ENCODE measurements at places on chromosomes 4 and X.

GRCh38 chrX:136168929-136169735 lies 21.8 kb downstream of the FHL1 start:
- DNase-seq, result peak; percentile 95

DNA sequence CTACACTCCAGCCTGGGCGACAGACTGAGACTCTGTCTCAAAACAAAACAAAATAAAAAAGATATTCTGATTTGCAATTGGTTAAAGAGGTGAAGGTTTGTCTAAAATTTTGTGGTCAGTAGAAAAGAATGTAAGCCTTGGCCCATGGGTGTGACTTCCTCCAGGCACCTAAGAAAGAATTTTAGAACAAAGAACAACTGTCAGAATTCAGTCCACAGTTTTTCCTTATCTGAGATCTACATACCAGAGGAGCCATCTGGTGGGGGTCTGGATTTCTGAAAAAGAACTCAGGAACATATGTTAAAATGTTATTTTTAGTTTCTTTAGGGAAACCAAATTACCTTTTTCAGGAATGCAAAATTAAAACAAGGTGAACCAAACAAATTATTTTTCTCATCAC lies 434.1 kb downstream of the ANKRD50 start:
- DNase-seq, result peak; percentile 17

DNA sequence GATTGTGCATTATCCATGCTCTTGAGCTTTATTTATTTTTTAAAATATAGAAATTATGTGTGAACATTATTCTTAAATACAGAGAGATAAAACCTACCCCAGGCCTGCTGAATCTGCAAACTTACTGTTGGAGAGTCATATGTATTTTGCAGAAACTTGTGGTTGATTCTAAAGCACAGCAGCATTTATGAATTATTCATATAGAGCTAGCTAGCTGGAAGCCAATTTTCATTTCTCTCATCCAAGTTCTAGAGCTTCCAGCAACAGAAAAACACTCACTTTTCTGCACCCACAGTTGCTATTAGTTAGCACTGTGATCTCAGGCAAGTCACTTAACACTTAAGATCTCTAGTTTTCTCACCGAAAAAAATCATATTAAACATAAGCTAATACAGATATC lies 479.5 kb upstream of the FAM47C start:
- DNase-seq, result no peak

DNA sequence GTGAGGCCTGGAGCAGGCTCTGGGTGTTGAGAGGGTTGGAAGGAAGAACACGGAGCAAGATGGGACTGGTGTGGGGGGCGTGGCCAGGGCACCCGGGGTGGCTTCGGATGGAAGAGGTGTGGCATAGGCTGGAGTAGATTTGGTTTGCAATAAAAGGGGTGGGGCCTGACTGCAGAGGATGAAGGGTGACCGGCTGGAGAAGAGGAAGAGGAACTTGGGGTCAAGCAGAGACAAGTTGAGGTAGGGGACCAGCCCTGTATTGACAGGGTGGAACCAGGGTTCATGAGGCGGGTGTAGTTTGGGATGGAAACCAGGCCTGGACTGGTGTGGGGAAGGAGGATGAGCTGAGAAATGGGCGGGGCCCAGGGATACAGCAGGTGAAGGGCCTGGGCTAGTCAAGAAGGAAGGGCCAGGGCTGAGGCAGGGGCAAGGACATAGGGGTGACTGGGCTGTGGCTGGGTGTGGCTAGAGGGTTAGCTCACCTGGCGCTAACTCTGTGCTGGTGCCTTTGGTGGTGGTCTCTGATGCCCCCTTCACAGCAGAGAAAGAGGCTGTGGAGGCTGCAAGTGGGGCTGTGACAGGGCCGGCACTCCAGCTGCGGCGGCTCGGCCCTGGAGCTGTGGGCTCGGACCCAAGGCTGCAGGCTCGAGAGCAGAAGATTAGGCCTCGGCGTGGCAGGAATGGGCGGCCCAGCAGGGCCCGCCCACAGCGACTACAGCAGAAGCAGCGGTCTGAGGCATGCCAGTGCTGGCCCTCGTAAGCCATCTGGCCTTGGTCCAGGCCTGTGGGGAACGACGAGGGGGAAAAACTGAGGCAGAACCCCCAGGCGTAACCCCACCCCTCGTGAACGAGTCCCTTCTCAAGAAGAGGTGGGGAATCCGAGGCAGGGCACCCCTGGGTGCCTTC lies 5.0 kb downstream of the PLP2 start:
- no peak for DNase-seq

DNA sequence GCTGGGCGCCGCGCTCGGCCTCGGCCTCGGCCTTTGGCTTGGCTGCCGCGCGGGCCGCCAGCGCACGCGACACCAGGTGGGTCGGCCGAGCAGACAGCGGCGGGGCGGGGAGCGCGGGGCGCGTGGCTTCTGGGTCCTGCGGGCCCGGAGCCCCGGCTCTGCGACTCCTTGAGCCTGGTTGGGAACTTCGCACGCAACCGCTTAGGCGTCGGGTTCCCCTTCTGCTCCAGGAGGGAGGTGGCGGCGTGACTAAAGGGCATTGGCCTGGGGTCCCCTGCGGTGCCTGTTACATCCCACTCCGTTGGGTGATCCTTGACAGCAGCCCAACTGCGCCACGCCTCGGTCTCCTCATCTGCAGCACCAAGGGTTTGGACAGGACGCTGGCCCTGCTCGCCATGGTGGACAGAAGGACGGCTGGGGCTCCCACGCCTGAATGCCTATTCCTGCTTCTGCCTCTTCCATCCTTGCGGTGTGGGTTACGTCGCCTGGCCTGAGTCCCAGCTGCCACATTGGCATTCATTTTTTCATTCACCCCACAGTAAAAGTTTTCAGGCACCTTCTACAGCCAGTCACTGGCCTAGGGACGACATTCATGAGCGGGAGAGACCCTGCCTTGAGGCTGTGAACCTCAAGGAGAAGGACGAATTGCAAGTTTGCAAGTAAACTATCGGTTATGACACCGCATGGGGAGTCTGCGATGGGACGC lies 631 bp downstream of the EVC start:
- peak; percentile 73 for DNase-seq

DNA sequence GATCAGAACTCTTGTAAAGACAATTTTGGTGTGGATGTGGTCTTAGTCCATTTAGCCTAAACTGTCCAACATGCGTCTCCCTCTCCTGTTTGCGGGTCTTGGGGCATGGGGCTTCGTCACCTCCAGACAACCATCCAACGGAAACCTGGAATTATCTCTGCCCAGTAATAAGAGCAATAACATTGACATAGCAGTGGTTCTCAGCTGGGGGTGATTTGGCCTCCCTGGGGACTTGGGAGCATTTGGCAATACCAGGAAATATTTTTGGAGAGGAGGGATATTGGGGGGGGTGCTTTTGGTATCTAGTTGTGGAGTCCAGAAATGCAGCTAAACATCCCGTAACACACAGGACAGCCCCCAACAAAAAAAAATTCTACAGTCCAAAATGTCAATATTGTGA lies 47.2 kb downstream of the SEL1L3 start:
- DNase-seq, result peak; percentile 89

DNA sequence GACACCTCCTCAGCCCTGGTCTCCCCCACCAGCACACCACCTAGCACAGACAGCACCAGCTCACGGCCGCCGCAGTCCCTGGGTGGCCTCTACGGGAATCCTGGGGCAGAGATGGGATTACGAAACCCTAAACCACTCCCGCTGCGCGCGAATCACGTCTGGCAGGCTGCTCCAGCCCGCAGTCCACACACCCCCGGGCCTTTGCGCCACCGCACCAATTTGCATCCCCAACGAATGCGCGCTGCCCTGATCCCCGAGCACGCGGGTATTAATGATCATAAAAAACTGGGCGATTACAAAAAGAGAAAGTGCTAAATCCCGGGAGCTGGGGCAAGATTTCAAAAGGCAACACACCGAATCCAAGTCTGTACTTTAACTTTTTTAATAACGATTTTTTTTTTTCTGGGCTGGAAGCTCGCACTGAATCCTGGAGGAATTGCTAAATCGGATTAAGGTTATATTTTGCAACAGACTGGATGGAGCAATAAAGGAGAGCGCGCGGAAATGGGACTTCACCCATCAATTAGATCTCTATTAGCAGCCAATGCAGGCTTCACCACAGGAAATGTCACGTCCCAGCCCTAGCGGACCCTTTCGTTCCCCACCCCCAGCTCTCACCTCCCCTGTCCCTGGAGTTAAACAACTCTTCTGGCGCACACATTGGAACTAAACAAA lies 69.8 kb upstream of the TMEM33 start:
- no peak for DNase-seq

DNA sequence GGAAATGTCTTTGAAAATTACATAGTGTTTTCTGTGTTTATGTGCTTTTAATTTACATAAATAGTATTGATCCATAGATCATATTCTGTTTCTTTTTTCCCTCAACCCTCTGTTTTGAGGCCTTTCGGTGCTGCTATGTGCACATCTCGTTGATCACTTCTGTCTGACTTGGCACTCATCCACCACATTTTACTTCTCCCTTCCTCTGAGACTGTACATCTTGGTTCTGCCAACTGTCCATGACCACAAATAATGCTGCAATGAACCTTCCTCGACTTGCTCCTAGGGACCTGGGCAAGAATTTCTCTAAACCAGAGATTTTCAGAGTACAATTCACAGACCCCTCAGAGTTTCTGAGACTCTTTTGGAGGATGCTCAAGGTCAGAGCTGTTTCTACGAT lies 74.4 kb downstream of the RTL5 start:
- no peak for DNase-seq

DNA sequence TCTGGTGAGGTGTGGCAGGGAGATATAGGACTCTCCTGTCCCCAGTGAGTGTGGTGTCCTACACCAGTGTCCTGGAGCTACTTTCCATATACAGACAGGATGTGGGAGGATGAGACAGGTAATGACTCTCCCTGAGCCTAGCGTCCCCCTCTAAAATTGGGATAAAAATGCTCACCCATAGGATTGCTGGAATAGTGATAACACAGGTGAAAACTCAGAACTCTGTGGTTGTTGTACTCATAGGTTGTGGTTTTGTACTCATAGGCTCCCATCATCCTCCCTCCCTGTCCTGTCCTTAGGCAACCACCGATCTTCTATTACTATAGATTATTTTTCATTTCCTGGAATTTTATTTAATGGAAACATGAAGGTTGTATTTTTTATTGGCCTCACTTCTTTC lies 60.7 kb upstream of the NXF3 start:
- DNase-seq, result no peak

DNA sequence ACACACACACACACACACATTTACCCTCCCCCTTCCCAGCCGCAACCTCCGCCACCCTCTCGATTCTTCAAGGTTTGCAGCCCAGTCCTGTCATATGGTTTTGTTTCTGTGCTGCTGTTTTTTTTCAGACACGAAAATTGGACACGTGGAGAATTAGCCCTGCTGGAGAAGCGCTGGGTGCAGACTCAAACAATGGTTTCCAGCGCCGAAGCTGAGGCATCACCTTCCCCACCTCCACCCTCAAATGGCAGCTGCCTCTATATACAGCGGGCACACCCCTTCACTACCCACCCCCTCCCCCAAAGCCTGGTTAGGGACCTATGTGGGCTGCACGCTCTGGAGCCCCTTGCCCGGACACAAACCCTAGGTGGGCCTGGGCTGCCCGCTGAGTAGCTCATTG lies 87.9 kb downstream of the BCOR start:
- DNase-seq, result no peak

DNA sequence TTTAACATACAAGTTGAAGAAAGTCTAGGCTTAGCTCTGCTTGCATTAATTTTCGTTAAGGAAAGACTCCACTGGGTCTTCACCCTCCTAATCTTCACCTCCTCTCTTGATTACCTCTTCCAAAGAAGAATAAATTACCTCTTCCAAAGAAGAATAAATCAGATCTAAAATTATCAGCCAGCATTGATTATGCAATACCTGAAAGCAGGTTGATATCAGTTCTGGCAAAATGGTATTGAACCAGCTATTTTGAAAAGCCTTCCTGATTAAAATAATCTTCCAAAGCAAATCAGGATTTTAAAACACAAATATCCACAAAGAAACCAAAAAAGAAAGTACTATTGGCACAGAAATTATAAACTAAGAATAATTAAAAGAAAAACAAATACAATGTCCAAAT lies 36.9 kb downstream of the CDKL2 start:
- no peak for DNase-seq

- peak; percentile 3 for DNase-seq
Measured at GRCh38 chrX:45009371-45010000, 136.5 kb downstream of the KDM6A start.

GRCh38 chrX:40109288-40110008 lies 11.7 kb upstream of the BCOR start:
- peak; percentile 47 for DNase-seq

- peak; percentile 42 for DNase-seq
Measured at GRCh38 chr4:118270492-118270891, 82.3 kb downstream of the PRSS12 start.

DNA sequence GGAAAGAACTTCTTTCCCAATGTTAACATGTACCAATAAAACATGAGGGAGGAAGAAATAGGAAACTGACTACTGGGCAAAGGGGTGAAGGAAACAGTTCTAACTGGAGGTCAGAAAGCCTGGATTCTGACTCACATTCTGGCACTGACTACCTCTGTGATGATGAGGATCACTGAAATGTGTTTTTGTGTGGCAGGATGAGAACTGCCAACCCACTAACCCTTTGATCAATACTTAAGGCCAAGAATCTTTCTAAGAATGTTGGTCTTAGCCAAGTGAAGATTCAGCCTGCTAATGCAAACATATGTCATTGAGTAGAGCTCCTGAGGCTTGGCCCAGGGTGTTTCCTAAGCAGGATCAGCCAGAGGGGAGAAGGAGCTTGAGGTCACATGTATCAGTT lies 4.6 kb downstream of the ALAS2 start:
- DNase-seq, result peak; percentile 2

DNA sequence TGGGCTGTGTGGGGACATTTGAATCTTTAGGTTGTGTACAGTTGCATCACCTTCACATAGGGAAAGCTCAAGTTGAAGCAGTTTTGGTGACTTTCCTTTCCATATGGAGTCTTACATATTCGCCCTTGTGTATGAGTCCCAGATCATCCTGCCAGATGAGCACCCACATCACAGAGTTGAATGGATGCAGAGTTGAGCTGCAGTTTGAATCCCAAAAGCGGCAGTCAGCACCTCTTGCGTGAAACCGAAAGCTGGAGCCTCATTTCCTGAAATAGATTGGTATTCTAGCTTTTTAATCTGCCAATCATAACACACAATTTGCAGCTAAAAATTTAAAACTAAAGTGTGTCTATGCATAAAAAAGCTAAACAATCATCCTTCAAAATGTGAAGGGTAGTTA lies 162.9 kb upstream of the DIPK2B start:
- DNase-seq, result no peak

GRCh38 chrX:10518073-10518472 lies 102.3 kb downstream of the MID1 start:
- DNase-seq, result no peak

DNA sequence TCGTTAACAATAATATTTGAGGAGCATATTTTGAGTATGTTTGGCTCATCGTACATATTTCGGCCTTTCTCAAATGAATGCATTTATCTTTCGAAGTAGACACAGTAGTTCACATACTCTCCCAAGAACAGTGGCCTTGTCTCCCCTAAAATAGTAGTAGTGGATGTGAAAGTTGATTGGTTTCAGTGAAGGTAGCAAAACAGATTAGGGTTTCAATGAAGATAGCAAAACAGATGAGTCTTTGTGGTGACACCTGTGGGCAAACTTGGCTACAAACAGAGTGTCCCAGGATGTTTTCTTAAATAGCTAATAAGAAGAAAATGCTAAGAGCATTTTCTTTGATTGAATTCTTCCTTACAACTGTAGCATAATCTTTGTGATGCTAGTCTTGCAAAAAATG lies 67.0 kb downstream of the USP9X start:
- DNase-seq, result no peak

All from fibroblast of skin of back (primary cell).